ENCODE measurements at places on chromosomes 13 and 19. TPM values are rescaled to one million over a fixed set of nuclear protein-coding genes. Genes with fewer than 3 reads are reported as not detected.

Gene CYP2A7
- total RNA-seq: not detected

Gene TTYH1
- total RNA-seq: not detected

Gene KANK2
- total RNA-seq: 364 TPM

Gene FCAR
- not detected for total RNA-seq

Gene TOMM40
- 45.9 TPM for total RNA-seq

Gene OR4F17
- total RNA-seq: not detected

Gene CCDC106
- total RNA-seq: 10.7 TPM

Gene VSTM2B
- not detected for total RNA-seq

Gene NBEA
- 11.4 TPM for total RNA-seq

Gene GIPR
- total RNA-seq: 0.52 TPM

Gene CCDC8
- 20.0 TPM for total RNA-seq

Gene IGFL1
- total RNA-seq: not detected

Gene TLE6
- total RNA-seq: 2.7 TPM

Gene C1QTNF9
- total RNA-seq: not detected

Gene ZNF497
- total RNA-seq: 0.91 TPM

Gene PCDH9
- 3.8 TPM for total RNA-seq

Gene ADGRE1
- total RNA-seq: not detected
